ENCODE measurements at places on chromosomes 5 and 9.

DNA sequence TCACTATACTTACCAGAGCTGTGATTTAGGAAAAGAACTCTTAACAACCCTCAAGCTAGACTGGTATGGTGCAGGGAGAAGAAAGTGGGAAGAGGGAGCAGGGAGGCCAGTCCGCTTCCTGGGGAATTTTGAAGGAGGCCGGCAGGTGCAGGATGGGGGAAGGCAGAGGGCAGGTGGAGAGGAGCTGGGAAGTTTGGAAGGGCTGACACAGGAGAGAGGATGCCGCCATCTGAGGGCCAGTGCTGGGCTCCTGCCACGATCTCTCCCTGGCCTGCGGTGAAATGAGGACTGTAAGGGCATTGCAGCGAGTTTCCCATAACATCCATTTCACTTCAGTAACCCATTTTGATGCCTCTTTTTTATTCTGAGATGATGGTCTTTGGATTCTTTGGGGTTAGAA, 8.9 kb downstream of the DAB2IP start:
- DNase-seq = no peak

GRCh38 chr5:169160405-169160901, 140.5 kb downstream of the SLIT3 start:
- no peak for DNase-seq

DNA sequence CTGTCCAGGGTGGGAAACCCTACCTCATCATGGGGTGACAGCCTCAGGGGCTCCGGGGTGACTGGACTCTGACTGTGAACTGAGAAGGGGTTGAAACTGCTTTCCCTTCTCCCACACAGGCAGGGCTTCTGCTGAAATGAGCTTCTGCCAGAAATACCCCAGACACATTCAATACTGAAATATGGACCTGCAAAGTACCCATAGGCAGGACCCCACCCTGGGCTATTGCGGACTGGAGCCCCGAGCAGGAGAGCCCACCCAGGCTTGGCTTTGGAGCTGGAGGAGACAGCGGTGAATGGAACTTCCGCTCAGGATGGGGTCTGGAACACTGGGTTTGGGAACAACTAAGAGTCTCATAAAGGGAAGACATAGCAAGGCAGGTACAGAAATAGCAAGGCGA, 37.5 kb downstream of the IRX2 start:
- DNase-seq = no peak

- DNase-seq = no peak
Observed at GRCh38 chr5:157541447-157542118, 34.0 kb downstream of the ADAM19 start.

GRCh38 chr5:179730852-179731251, 1.8 kb upstream of the MAML1 start:
- DNase-seq = no peak

DNA sequence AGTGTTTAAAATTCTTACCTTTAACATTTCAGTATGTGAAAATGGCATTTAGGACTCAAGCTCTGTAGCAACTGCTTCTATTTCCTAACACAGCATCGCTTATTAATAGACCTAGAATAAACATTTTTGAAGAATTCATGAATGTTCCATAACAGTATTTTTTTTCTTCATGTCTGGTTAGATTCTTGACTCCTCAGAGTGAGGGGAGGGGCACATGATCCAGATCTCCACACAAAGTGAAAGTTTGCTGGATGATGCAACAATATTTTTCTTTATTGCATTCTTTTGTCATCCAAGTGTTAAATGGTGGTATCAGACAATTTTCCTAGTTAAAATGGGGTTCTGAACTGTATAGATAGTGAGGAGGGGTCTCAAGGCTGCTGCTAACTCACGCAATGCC, 130.8 kb upstream of the MAN2A1 start:
- DNase-seq = no peak

GRCh38 chr5:142726188-142726731, 40.4 kb upstream of the FGF1 start:
- DNase-seq = no peak

DNA sequence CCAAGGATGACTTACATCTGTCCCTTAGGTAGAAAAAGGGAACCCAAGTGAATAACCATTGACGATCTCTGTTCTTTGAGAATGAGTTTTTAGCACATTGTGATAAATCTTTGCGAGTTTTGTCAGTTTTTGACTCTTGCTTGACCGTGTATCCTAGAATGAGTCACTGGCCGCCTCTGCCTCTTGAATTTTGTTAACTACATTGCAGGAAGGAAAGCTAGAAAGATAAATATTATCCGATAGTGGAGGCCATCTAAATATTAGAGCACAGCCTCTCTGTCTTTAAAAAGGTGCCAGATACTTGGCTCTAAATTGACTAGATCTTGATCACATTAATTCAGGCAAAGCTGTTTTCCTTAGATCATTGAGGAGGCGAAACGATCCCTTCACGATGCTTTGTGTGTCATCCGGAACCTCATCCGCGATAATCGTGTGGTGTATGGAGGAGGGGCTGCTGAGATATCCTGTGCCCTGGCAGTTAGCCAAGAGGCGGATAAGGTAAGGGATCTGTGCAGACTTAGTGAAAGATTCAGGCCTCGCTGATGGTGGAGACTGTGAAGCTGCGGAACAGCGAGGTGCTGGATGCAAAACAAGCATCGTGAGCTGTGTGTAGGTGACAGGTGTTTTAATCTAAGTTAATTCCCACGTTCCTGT, 12.2 kb downstream of the CCT5 start:
- no peak for DNase-seq

GRCh38 chr9:93111371-93112115, 15.5 kb downstream of the CARD19 start:
- no peak for DNase-seq

- DNase-seq = no peak
Observed at GRCh38 chr5:35309365-35310130, 79.3 kb upstream of the PRLR start.

GRCh38 chr9:134947265-134947955, 29.7 kb upstream of the FCN1 start:
- DNase-seq = no peak

DNA sequence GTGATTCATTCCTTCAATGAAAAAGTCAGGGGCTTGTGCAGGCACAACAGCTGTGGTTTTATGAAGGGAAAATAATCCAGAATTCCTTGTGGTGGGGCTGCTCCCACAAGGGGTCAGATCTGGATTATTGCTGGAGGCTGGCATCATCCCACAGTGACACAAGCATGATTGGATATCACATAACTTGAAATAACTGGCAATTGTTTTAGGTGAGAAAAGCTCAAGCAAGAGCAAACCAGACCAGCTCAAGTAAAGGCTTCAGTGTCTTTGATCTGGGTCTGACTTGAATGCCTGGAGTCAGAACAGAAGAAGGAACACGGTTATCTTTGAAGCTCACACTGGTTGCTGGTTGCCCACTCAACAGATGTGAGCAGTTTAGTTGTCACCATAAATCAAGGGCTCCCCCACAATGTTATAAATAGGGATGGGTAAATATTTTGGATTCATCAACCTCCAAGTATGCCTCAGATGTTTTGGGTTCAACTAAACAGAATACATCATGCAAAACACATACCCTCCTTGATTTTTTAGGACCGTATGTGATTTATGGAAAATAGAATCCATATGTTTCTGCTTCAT, 3.1 kb upstream of the ZNF474 start:
- DNase-seq = no peak

GRCh38 chr9:76912636-76913275, 6.8 kb upstream of the PRUNE2 start:
- no peak for DNase-seq

GRCh38 chr5:14745753-14746152, 81.2 kb downstream of the OTULIN start:
- DNase-seq = no peak

GRCh38 chr9:133250741-133251170, 24.2 kb downstream of the ABO start:
- no peak for DNase-seq

DNA sequence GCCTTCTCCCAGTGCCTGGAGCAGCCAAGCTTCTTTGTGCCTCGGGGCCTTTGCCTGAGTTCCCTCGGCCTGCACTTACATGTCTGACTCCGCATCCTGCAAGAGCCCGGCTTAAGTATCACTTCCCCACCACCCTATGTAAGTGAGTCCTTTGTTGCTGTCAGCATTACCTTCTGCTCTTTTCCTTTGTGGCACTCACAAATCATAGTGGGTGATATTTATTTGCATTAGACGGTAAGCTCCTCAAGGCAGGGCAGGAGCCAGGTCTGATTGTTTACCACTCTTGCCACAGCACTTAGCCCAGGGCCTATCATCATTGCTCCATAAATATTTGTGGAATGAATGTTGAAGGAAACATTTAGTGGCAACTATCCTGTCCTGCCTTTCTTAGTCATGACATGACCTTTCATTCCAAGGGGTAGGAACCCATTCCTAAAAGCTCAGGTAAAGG, 4.8 kb downstream of the GM2A start:
- DNase-seq = no peak

GRCh38 chr9:92686954-92687353, 17.0 kb upstream of the IPPK start:
- no peak for DNase-seq

GRCh38 chr5:1413211-1413610, 32.0 kb downstream of the SLC6A3 start:
- DNase-seq = no peak

GRCh38 chr9:36092509-36093215, 43.9 kb upstream of the GLIPR2 start:
- peak; percentile 22 for DNase-seq

- no peak for DNase-seq
Observed at GRCh38 chr5:8923526-8923925, 622.3 kb downstream of the SEMA5A start.

DNA sequence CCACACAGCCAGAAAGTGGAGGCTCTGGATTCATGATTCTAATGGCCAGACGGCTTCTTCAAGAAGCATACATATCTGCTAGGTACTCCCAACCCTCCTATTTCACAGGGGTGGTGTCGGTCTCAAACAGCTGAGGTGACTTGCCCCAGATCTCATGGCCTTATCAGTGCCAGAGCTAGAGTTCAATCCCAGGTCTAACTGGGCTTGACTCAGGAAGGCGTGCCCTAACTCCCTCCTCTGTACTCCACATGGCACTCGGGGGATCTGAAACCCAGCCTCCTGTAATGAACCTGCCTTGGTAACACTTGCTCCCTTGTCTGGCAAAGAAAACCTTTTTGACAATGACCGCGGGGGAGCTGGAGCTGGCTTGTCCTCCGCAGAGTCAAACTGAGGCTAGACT, 2.1 kb downstream of the QRFP start:
- DNase-seq = no peak

DNA sequence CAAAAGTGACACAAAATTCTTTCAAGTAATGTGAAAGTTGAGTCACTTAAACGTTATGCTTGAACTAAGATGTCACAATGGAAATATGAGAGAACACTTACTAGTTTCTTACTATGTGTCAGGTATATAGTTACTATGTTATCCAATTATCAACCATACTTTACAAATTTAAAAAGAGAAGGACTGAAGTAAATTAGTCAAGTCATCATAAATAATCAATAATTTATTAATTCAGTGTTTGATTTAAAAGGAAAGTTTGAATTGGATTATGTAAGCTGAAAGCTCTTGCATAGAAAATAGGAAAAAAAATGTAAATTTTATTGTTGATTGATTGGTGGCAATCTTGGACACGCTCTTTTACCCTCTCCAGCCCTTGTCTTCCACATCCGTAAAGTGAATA, 76.3 kb downstream of the GABRA1 start:
- no peak for DNase-seq

- no peak for DNase-seq
Observed at GRCh38 chr9:130181678-130182380, 9.6 kb downstream of the NCS1 start.

- no peak for DNase-seq
Observed at GRCh38 chr9:18061856-18062255, 412.1 kb upstream of the ADAMTSL1 start.

DNA sequence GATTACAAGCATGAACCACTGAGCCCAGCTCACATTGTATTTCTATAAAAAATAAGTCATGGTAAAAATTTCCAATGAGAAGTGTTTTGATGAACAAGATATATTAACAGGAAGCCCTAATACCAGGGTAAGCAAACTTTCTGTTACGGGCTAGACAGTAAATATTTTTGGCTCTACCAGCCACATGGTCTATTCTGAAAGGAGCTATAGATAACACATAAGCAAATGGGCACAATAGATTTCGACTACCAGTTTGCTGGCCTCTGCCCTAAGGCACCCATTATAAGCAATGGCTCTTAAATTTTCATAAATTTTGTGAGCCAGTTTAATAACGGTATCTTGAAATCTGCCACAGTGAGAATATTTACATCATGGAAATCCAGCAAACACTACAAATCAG, 8.1 kb downstream of the UBQLN1 start:
- no peak for DNase-seq

DNA sequence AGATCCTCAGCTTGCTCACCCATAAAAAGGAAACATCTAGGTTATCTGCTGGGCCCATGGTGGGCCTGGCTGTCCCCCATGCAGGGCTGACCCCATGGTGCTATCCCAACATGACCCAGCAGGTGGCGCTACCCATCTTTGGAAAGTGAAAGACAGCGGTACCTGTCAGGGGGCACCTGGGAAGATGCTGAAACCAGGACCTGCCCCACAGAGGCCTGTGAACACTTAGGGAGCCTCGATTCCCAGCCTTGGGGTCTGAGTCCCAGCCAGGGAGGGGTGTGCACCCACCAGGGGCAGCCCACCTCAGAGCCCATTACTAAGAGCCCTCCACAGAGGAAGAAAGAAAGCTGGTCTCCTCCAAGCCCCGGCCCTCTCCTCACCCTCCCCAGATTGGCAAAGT, 46.6 kb upstream of the IPPK start:
- peak; percentile 62 for DNase-seq
